Peyer's patch (tissue), 4 donors: ENCODE measurements at places on chromosomes 7 and 10. TPM values are rescaled to one million over a fixed set of nuclear protein-coding genes. Genes with fewer than 3 reads are reported as not detected.

DNA sequence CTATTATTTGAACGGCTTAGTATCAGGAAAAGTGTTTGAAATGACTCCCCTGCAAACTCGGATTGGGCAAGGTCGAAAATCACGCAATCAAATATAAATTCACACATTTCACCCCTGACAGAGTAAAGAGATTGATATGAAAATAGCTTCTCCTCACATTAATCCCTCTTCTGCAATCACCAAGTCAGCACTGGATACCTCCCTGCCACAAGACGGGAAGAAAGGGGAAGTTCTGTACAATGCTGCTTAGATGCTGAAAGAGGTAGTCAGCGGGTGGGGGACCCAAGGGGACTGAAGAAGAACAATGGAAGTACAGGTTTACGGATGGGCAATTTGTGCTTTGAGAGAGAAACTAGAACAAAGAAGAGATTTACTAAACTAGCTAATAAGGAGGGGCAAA, 72.0 kb upstream of the ANK3 start:
- H3K4me1 ChIP-seq: no peaks in the 10 kb centered on the region
- H3K4me3 ChIP-seq: no peak overlapping the region
- H3K27me3 ChIP-seq: no peaks in the 10 kb centered on the region
- no peak overlapping the region for H3K27ac ChIP-seq

- DNase-seq: no peak
- H3K36me3 ChIP-seq: no peaks in the 10 kb centered on the region
- no peaks in the 10 kb centered on the region for H3K27me3 ChIP-seq
Observed at GRCh38 chr7:1925349-1925748, 255.3 kb downstream of the ELFN1 start.

GRCh38 chr7:137994216-137994615, 7.7 kb downstream of the CREB3L2 start:
- peak overlapping the region; percentile 38 for H3K27ac ChIP-seq
- H3K4me1 ChIP-seq: peaks cover 12% of the 10 kb centered on the region
- H3K27me3 ChIP-seq: no peaks in the 10 kb centered on the region
- H3K36me3 ChIP-seq: no peaks in the 10 kb centered on the region

GRCh38 chr10:73576890-73577591, 14.1 kb downstream of the USP54 start:
- no peaks in the 10 kb centered on the region for H3K4me1 ChIP-seq
- H3K27ac ChIP-seq: peak overlapping the region; percentile 70
- no peaks in the 10 kb centered on the region for H3K36me3 ChIP-seq
- DNase-seq: no peak
- H3K27me3 ChIP-seq: no peaks in the 10 kb centered on the region

DNA sequence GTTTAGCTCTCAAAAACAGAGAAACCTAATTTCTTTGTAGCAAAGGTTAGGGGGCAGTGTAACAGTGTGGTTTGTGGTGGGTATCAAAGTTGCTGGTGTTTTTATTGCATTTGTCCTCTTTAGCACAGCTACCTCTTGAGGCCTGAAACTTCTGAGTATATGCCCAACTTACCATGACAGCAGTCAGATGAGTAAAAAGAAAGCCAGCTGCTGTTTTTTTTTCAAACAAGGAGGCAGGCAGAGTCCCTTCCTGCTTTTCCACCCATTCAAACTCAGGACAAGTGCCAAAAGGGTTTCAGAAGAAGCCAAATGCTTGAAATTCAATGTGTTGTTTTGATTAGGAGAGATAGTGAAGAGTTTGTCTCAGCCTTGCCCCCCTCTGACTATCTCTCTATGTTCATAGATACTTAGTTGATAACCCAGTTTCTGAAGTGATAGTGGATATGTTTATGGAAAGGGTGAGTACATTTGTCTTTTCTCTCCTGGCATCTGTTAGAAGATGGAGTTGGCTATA, 23.1 kb downstream of the GBF1 start:
- H3K36me3 ChIP-seq: no peaks in the 10 kb centered on the region
- H3K27me3 ChIP-seq: no peaks in the 10 kb centered on the region
- no peak overlapping the region for H3K4me3 ChIP-seq
- no peaks in the 10 kb centered on the region for H3K4me1 ChIP-seq
- no peak for DNase-seq

DNA sequence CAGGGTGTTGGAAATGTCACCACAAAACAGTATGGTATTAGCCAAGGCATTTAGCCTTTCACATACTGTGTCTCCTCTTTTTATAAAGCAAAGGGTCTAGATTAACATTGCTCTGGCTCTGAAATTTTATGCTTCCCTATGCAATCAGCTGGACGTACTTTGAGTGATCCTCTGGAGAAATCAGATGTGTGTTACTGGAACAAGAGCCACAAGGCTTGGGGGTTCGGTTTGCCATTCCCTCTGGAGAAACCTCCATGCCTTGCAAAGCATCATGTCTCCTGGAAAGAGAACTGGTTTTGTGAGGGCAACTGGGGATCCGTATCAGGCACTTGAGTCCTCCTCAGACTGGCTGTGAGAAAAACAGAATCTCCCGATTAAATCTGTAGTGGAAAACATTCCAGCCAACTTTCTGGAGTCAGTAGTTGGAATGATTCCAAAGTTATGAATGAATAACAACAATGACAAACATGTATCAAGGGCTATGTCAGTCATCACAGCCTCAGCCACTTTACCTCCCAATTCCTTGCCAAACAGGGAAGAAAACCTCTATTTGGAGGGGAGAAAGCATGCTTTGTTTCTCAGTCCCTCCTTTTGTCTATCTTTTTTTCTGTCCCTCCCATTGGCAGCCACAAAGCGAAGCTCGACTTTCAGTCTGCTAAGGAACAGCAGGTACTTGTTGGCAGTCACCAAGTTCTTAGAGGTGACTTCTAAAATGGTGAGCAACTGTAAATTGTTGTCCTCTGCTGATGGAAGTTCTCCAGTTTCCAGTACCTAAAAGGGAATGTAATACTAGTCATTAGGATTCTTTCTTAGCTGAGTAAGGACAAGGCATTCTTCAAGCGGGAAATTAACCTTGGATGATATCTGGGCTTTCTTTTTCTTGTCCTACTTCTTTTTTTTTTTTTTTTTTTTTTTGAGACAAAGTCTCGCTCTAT, 864.8 kb upstream of the AUTS2 start:
- H3K36me3 ChIP-seq: no peaks in the 10 kb centered on the region
- no peak for DNase-seq
- H3K27ac ChIP-seq: no peak overlapping the region
- no peaks in the 10 kb centered on the region for H3K27me3 ChIP-seq
- H3K4me1 ChIP-seq: no peaks in the 10 kb centered on the region

GRCh38 chr7:138753610-138754009, 44.2 kb upstream of the TMEM213 start:
- no peak overlapping the region for H3K4me3 ChIP-seq
- no peaks in the 10 kb centered on the region for H3K36me3 ChIP-seq
- no peak overlapping the region for H3K27ac ChIP-seq
- H3K27me3 ChIP-seq: no peaks in the 10 kb centered on the region
- no peak for DNase-seq

DNA sequence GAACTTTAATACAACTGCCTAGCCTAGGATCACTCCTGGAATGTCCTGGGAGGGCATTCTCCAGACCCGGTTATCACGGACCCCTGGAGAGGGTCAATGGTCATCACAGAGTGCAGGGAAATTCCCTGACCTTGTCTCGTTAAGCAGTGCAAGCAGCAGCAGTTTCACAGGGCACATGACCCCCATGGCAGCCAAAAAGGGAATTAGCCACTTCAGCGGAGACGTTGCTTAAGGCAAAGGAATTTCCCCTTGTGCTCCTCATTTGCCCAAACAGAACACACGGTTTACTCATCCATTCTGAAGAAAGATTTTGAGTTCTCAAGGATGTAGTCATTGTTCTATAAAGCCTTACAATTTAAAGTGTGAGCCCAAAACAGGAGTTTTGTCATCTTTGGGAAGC, 260.3 kb downstream of the SNX13 start:
- no peak overlapping the region for H3K4me3 ChIP-seq
- H3K27me3 ChIP-seq: no peaks in the 10 kb centered on the region
- no peak overlapping the region for H3K27ac ChIP-seq
- H3K36me3 ChIP-seq: no peaks in the 10 kb centered on the region
- no peak for DNase-seq
- H3K4me1 ChIP-seq: peaks cover 4% of the 10 kb centered on the region

- no peak for DNase-seq
- H3K36me3 ChIP-seq: no peaks in the 10 kb centered on the region
- H3K27me3 ChIP-seq: no peaks in the 10 kb centered on the region
- no peak overlapping the region for H3K27ac ChIP-seq
Observed at GRCh38 chr7:25845464-25845863, 306.5 kb upstream of the NFE2L3 start.

DNA sequence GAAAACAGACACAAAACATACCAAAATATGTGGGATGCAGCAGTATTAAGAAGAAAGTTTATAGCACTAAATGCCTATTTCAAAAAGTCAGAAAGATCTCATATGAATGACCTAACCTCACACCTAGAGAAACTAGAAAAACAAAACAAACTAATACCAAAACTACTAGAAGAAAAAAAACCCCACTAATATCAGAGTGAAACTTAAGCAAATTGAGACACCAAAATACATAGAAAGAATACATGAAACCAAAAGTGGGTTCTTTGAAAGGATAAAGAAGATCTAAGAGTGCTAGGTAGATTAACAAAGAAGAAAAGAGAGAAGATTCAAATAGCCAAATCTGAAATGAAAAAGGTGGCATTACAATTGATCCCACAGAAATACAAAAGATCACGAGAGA, 494.1 kb downstream of the SH2D4B start:
- H3K27ac ChIP-seq: no peak overlapping the region
- DNase-seq: no peak
- no peaks in the 10 kb centered on the region for H3K27me3 ChIP-seq
- H3K4me3 ChIP-seq: no peak overlapping the region
- no peaks in the 10 kb centered on the region for H3K4me1 ChIP-seq
- H3K36me3 ChIP-seq: no peaks in the 10 kb centered on the region

DNA sequence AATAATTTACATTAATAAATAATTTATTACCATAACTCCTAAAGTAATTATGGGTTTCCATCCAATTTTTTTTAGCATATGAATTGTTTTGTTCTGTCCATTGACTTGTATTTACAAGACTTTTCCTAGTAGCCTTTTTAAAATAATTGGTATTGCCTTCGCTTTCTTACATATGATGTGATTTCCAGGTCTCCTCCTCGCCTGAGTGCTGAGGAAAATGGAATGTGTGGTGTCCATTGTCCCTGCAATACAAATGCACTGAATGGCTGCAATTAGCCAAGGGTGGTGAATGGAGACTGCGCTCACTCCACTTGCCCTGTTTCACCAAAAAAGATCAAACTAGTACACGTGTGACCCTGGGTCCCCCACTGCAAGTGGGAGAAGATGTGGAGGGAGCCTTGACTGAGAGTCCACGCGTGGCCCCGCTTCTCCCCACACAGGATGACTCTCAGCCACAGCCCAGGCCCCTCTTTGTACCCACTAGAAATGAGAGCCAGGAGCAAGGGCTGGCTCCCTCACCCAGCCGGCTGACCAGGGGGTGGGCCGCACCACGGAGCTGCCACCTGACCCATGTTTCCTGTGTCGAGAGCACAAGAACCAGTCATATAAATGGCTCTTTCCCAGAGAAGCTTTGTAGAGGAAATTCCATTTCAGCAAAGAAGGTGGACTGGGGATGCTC, 52.6 kb downstream of the FAM53B start:
- no peaks in the 10 kb centered on the region for H3K36me3 ChIP-seq
- no peak overlapping the region for H3K4me3 ChIP-seq
- no peaks in the 10 kb centered on the region for H3K27me3 ChIP-seq

DNA sequence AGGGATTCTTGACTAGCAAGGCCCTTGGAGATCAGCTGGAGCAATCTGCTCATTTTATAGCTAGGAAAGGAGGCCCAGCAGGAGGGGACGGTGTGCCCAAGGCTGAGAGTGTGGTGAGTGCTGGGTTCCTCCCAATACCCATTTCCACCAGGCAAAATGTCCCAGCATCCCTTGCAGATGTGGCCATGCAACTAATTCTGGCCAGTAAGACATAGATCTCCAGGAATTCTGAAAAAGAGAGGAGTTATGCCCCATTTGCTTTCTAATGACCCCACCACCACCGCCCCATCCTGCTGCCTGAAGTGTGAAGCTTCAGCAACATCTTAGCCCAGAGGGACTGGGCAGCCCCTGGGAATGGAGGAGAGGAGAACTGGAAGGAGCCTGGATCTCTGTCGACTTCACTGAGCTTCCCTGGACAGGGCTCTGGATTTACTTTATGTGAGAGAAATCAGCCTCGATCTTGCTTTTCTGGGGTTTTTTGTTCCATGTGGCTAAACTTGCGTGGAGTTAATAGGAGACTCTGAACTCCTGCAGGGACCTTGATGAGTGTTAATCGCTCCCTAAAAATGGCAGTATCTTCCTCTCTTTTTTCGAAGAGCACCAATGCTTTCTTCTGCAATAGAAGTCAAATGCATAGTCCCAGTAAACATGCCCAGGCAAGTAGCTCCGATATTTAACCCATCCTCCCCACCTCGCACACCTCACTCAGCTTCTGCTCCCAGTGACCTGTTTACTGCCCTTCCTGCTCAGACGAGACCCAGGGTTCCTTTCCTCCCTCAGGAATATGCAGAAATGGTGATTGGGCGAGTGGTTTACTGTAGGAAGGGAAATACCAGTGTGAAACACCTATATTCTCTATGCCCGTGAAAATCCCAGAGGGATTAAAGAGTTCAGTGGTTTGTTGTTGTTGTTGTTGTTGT, 127.5 kb upstream of the GPR26 start:
- H3K27me3 ChIP-seq: no peaks in the 10 kb centered on the region
- H3K36me3 ChIP-seq: no peaks in the 10 kb centered on the region
- H3K4me1 ChIP-seq: no peaks in the 10 kb centered on the region
- H3K4me3 ChIP-seq: no peak overlapping the region
- no peak overlapping the region for H3K27ac ChIP-seq

- DNase-seq: no peak
- H3K4me3 ChIP-seq: no peak overlapping the region
- H3K27ac ChIP-seq: no peak overlapping the region
- no peaks in the 10 kb centered on the region for H3K36me3 ChIP-seq
- H3K27me3 ChIP-seq: no peaks in the 10 kb centered on the region
Observed at GRCh38 chr10:77074104-77074624, 563.4 kb downstream of the KCNMA1 start.

GRCh38 chr10:1153805-1154351, 97.7 kb downstream of the WDR37 start:
- no peaks in the 10 kb centered on the region for H3K36me3 ChIP-seq
- no peak for DNase-seq
- no peaks in the 10 kb centered on the region for H3K27me3 ChIP-seq
- H3K27ac ChIP-seq: no peak overlapping the region
- no peak overlapping the region for H3K4me3 ChIP-seq

The RAB19 gene
- 9.5 TPM for total RNA-seq

The CLCN1 gene
- total RNA-seq: not detected

The ZNF33B gene
- 24.1 TPM for total RNA-seq

The PLEKHS1 gene
- 129 TPM for total RNA-seq

The UCN3 gene
- total RNA-seq: 1.4 TPM

The SPDYE6 gene
- not detected for total RNA-seq

The ASB10 gene
- total RNA-seq: not detected

The EGR2 gene
- total RNA-seq: 0.53 TPM

The EPHA1 gene
- 52.5 TPM for total RNA-seq

The ZNF365 gene
- not detected for total RNA-seq

The TMEM196 gene
- total RNA-seq: not detected

The PKD2L1 gene
- total RNA-seq: not detected

The TMEM270 gene
- total RNA-seq: not detected
